ENCODE measurements at places on chromosomes 12 and 14.

DNA sequence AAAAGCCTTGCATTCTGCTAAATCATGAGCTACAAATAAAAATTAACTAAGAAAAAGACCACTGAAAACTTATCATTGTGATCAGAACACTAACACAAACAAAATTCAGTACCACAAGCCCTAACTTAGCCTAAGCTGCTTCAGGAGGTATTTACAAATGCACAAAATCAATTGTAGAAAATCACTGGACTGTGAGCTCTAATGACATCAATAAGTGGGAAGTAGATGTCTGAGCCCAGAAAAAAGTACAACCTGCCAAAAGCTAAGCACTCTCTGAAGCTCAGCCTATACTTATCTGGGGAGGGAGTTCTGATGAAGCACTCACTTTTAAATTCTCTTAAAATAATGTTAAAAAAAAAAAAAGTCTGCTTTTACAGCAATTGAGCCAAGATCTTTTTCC lies 92.9 kb downstream of the SLCO1B1 start:
- no peak for DNase-seq

GRCh38 chr14:55025948-55026347 lies 951 bp downstream of the WDHD1 start:
- no peak for DNase-seq

DNA sequence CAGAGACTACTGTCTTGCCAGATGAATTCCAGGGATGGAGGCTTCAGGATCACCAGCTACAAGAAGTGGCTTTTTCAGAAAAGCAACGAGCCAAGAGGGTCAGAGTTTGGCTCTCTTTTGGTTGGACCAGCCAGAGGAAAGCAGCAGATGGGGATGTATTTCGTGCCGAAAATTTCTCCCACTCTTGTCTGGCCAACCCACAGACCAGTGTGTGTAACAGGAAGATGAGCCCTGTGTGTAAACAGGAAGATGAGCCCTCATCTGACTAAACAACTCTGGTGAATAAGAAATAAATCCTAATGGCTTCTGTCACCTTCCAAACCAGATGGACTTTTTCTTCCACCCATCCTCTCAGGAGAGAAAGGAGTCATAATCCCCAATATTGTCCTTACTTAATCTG lies 13.1 kb downstream of the GPR68 start:
- no peak for DNase-seq

DNA sequence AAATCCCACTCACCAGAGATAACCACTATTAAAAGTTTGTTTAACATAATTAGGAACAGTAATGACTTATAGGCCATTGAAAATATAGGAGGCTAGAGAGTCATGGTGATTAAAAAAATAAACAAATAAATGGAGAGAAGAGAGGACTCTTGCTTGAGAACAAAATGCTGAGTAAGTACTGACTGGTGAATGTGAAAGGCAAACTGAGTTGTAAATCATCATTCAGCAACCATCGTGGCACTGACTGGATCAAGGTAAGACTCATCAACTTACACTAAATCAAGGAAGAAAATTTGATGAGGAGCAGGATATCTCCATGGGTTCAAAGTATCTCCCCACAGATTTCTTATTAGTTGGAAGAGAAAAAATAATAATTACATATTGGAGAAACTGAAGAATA lies 14.1 kb upstream of the YBX3 start:
- DNase-seq: no peak

DNA sequence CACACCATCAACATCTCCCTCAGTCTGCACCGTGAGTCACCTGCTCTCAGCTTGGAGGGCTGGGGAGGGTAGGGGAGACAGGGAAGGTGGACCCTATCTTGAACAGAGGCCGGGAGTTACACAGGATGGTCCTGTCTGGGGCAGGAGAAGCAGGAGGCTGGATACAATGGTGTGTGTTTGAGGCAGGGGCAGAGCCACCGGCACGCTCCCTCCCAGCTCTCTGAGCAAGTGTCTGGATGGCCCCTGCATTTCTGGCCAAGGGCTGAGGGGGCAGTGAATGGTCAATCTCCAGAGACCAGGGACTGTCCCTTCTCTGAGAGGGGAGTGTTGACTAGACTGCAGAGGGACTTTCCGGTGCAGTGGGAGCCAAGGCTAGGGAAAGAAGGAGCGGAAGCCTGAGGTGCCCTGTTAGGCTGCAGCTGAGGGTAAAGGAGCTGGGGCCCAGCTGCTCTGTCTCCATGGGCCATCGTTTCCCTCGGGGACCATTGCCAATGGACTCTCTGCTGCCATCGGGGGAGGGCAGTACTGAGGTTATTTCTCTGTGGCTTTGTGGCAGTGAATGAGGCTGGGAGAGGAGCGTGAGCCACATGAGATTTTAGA lies 1.9 kb downstream of the LRP1-AS start:
- no peak for DNase-seq

DNA sequence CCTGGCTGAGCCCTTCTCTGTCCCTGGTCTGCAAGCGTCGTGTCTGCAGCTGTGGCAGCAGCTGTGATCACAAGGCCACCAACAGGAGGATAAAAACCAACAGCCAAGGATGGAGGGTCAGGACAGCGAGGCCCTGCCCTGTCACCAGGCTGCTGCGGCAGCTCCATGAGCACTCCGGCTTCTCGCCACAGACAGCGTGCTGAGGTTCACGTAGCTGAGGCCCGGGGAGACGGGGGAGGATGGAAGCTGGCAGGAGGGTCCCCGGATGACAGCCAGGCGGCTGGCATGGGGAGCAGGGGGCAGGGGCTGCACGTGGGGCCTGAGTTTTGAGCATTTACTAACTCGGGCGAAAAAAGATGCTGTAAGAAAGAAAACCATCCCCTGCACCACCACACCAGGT lies 5.4 kb downstream of the XRCC3 start:
- DNase-seq: no peak

DNA sequence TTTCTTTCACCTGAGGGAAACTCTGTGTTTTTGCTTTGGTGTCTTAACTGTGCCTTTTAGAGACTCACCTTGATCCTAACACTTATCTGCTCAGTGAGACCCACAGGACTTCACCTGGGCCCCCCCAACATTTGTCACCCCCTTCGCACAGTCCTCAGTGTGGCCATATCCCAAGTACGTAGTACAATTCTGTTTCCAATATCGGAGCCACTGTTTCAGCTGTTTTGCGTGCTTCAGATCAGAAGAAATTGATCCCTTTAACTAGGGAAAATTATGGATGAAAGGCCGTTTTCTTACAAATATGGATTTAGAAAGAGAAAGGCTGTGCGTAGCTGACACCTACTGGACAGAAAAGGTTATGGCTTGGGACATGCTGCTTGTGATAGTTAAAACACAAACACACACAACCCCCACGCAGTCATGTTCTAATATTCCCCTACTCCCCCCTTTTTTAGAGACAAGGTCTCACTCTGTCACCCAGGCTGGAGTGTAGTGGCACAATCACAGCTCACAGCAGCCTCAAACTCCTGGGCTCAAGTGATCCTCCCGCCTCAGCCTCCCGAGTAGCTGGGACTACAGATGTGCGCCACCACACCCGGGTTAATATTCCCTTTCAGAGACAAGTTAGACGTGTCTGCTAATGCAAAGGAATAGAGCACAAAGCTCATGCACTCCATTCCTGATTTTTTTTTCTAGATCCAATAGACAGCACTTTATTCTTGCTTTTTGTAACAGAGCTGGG lies 3.6 kb upstream of the SLC7A8 start:
- peak; percentile 33 for DNase-seq

DNA sequence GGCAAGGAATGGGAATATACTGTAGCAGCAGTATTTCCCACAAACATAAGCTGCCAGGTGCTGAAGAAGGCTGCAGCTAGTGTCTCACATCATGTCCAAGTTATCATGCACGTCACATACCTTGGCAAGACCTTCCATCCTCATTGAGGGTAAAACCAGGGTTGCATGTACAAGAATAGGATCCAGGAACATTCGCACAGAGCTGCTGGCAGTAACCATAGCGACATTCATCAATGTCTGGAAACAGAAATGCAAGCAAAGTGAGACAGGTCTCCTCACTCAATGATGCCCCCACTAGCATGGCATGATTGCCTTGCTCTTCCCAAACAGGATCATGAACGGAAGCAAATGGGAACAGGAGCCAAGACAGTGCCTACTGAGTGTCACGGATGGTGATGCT lies 23.8 kb upstream of the TC2N start:
- no peak for DNase-seq

GRCh38 chr14:84128050-84128449 lies 1401.9 kb upstream of the FLRT2 start:
- peak; percentile 87 for DNase-seq

- peak; percentile 56 for DNase-seq
Measured at GRCh38 chr12:30457621-30458289, 237.9 kb downstream of the IPO8 start.

- DNase-seq: no peak
Measured at GRCh38 chr14:69931960-69932359, 52.7 kb downstream of the SMOC1 start.

DNA sequence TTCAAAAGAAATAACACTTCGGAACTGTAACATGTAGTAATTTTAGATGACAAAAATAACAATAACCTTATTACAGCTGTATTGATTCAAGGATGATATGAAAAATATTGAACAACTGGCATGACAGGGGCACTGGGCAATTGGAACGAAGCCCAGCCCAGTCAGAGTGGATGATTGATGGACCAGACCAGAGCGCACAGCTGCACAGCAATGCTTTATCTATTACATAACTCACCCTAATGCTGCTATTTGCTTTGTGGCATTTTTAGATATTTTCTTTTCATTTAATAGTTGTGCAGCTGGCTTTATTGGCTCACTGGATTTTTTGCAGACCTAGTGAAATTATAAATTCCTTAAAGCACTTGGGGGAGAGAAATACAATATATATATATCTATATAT lies 26.9 kb upstream of the FERMT2 start:
- no peak for DNase-seq

DNA sequence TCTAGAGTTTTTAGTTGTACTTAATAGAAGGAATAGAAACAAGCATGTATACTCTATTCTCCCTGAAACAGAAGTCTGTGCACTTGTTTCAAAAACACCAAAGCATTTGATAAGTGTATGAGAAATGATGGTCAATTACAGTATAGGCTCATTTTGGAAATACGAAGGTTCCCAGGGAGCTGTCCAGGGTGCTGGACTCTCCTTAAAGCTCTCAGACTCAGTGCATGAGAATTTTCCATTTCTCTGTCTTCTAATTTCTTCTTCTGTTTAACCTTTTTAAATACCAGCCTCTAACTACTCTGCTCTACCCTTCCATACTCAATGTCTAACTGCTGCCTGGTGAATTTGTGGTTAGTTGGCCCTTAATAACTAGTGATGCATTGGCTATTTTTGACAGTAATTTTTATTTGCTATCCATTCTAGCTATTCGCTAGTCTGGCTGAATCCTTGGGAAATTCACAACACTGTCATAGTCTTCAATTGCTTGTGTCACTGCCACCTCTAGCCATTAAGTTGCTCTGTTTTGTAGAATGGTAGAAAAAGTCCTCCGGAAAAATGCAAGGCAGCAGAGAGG lies 229.2 kb downstream of the NRXN3 start:
- no peak for DNase-seq

DNA sequence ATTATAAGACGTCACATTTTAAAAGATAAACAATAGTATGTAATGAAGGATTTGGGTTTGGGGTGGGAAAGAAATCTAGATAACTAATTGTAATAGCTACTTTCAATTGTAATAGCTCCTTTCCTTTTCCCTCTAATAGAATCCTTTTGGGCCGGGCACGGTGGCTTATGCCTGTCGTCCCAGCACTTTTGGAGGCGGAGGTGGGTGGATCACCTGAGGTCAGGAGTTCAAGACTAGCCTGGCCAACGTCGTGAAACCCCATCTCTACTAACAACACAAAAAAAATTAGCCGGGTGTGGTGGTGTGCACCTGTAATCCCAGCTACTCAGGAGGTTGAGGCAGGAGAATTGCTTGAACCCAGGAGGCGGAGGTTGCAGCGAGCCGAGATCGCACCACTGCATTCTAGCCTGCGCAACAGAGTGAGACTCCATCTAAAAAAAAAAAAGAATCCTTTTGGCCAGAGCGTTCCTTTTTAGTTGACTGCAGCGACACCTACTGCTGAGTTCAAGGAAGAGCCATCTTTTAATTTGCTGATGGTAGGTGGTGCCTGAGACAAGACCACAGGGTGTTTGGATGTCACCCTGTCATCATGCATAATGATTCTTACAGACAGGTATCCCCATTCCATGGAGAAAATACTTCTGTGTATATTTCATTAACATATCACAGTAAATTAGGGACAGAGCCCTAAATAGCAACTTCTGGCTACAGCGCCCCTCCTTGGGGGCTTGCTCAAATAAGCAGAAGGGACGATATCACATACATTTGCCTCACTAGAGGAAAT lies 79.5 kb downstream of the ARMH4 start:
- peak; percentile 37 for DNase-seq

DNA sequence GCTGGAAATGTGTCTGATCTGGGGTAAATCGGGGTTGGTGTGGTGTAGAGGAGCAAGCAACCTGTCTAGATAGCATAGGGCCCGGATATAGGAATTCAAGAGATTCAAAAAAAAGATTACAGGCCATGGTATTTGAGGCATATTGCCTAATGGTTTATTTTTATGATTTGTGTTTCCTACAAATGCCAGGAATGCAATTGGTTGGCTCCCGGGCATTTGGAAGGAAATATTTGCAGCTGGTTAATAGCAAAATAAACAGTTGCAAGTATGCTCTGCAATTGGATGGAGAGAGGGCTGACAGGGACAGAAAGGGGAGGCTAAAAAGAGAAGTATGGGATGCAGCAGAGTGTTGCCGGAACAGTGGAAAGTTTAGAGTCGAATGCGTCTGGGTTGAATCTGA lies 315.6 kb upstream of the ATP2B1 start:
- peak; percentile 64 for DNase-seq

GRCh38 chr12:58028294-58028693 lies 86.9 kb downstream of the ATP23 start:
- no peak for DNase-seq

DNA sequence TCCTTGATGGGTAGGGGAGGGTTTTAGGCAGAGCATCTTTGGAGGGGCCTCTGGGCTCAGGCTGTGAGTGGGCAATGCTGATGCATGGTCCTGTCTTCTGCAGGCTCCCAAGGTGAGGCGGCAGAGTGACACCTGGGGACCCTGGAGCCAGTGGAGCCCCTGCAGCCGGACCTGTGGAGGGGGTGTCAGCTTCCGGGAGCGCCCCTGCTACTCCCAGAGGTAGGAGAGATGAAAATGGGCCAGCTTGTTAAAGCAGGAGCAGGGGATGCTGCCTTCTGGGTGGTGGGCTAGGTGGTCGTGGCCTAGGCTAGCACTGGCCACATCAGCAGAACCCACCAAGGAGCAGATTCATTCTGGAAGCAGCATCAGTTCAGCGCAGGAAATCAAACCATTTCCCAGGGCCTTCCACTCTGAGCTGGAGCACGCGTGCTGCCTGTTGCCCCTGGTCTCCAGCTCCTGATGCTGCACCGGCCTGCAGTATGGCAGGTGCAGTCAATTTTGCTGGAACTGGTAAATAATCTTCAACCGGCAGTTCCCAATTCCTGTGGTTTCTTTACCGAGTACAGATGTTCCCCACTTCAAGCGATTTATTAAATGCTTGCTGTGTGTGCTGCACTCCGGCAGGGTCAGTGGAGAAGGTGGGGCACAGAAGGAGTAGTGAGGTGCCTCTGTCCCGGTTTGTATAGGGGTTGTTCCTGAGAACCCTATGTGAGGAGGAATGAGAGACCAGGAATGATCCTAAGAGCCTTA lies 7.4 kb downstream of the PAPLN start:
- DNase-seq: no peak

Measured in NCI-H226 (cell line).